ENCODE measurements at places on chromosomes 4 and X.
A peak's percentile ranks its signal among the peaks of the same experiment; 100 is the strongest.

DNA sequence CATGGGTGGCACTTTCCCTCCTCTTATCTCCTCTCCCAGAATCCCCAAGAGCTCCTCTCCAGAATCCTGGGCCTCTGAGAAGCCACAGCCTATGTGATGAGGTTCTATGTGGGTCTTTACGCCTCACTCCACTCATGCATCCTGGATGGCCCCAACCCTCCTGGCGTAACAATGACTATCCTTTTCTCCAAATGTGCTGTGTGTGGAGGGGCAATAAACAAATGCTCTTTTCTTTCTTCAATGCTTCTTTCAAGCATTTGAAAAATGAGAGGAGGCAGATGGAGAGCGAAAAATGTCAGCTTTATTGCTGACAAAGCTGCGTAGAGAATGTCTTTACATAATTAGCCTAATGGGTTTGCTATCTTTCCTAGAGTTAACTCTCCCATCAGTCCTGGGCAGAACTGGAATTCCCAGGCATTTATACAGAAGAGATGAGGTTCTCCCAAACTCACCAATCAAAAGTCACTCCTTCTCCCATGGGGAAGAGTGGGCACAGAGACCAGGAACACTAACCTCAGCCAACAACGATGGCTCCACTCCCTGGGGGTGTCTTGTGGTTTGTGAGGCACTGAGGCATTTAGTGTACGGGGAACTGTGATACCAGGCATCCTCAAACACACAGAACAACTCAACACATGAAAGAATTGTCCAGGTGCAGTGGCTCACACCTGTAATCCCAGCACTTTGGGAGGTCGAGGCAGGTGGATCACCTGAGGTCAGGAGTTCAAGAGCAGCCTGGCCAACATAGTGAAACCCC, 118.9 kb upstream of the SLC34A2 start:
- no peak for DNase-seq

GRCh38 chrX:154734061-154734781, 16.7 kb downstream of the GAB3 start:
- DNase-seq: peak; percentile 37

- peak; percentile 22 for DNase-seq
Measured at GRCh38 chrX:118974908-118975671, 672 bp downstream of the LONRF3 start.

DNA sequence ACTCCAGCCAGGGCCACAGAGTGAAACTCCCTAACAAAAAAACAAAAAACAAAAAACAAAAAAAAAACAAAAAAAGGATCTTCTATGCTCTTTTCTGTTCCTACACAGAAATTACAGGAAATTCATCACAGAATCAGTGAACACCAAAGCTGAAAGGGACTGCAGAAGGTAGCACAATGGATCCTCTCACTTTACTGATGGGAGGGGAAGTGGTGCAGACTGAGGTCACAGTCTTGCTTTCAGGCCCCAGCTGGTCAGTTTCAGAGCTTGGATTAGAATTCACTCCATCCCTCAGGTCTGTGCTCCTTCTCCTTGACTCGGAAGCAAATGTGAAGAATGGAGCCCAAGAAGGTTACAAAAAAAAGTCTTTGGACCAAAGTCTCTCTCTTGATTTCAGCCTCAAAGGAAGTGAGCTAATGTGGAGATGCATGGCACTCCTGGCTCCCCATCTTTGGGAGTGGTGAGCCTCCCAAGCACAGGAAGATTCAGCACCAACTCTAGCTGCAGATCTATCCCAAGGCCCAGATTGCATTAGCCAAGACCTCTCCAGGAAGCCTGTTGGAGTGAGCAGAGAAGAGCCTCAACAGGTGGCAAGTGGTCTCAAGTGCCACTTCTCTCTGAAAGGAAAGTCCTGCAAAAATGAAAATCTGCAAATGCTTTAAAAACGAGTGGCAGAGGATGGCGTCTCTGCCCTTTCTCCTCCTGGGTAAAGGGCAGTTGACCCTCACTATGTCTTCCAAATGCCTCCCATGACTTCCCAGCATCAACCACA, 176.0 kb downstream of the MAML3 start:
- no peak for DNase-seq

GRCh38 chr4:138263247-138263816, 21.2 kb upstream of the SLC7A11 start:
- DNase-seq: no peak

DNA sequence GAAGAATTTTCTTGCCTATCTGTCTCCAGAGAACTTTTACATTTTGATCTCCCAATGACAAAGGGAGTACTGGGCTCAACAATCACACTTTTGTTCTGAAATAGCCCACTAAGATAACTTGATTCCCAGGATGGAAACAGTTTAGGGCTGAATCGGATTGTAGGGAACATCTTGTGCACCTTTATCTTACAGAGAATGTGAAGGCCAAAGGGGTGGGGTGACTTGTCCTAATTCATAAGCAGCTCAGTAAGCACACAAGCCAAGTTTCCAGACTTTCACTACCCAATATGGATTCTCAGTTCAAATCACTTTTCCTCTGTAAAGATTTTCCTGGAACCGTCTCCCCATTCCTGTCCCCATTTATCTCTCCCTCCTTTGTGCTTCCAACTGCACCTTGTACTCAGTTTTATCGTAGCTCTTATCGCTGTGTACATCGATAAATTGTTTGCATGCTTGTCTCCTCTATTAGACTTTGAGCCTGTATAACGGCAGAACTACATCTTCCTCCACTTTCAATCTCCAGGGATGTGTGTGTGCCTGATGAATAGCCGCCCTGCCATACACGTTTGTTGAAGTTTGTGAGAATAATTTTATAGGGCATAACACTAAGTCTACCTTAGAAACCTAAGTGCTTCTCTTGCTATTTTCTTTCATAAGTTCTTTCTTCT, 77.4 kb downstream of the MBNL3 start:
- no peak for DNase-seq

DNA sequence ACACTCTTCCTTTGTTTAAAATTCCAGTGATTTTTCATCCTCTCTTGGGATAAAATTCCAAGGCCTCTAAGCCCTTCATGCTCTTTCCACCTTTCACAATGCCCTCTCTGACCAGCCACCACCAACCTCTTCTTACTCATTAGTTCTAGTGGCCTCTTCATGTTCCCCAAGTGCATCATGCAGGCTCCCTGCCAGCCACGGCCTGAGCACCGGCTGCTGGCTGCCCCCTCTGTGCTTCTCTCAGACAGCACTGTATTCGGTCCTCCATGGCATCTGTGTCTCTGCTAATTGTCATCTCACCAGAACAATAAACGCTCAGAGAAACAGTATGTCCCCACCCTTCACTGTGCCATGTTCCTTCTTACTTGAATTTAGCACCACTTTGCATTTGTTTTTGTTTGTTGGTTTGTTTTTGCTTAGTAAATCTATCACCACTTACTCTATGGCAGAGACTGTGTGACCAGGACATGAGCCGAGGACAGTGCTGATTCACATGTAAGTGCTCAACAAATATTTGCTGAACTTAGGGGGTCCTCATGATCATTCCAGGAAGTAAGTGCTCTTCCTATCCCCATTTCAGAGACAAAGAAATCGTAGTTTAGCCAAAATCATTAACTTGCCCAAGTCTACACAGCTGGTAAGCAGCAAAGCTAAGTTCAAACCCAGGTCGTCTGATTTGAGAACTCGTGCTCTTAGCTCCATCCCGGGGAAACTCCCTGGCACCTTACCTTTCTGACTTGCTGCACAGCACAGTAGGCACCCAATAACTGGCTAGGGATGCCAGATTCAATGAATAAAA, 77.1 kb upstream of the UCP1 start:
- peak; percentile 73 for DNase-seq

- no peak for DNase-seq
Measured at GRCh38 chr4:4423706-4424498, 37.0 kb downstream of the NSG1 start.

GRCh38 chrX:38438321-38438720, 85.9 kb downstream of the OTC start:
- DNase-seq: no peak

DNA sequence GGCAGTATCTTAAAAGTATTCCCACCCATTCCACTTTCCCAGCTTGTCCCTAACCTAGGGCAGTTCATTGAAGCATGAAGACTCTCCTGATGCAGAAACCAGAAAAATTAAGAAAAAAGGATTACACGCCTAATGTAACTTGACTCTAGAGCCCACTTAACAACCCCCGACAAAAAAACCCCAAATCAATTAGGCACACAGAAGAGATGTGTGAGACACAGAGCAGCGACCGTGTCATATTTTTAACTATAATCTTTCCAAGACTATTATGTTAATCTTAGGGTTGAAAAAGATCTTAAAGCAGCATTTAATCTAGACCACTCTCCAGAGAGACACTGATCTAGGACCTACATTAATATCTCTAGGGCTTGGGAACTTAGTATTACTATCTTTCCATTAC, 1.3 kb downstream of the YTHDC1 start:
- DNase-seq: no peak

DNA sequence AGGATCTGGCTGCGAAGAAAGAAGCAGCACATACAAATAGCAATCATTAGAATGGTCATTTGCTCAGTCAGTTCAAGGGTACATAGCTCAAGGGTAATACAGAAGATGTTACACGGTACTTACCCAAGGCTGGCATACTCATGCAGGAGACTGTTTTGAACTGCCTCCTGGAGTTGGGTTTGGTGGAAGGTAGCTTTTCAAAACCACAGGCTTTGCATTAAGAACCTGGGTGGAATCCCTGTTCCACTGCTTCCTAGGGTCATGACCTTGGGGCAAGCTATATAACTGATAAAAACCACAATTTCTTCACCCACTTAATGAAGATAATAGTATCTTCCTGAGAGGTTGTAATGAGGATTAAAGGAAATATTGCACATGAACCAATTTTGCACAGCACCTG, 36.5 kb downstream of the TBC1D9 start:
- no peak for DNase-seq

DNA sequence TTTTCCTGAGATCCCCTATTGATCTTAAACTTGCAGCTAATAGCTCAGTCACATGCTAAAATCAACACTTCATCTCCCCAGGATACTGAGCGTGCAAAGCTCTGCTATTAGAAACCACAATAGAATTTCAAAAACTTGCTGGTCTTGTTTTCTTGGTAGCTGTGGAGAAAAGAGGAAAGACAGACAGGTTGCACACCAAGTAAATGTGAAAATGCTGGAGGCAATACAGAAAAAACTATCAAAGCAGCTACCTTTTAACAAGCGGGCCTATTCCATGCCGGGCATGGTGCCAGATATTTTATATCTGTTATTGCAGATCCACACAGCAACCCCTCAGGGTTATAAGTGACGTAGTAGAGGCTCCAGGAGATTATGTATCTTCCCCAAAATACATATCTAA, 171.9 kb downstream of the DCTD start:
- DNase-seq: no peak

All from heart left ventricle (tissue), 16 donors.